Stomach (tissue), 19 donors: ENCODE measurements at places on chromosomes 3 and 15. TPM values are rescaled to one million over a fixed set of nuclear protein-coding genes. Genes with fewer than 3 reads are reported as not detected.

GRCh38 chr3:144028798-144029411, 57.3 kb downstream of the DIPK2A start:
- H3K27me3 ChIP-seq: no peaks in the 10 kb centered on the region
- no peak for DNase-seq
- H3K36me3 ChIP-seq: no peaks in the 10 kb centered on the region
- no peak overlapping the region for H3K27ac ChIP-seq
- no peak overlapping the region for H3K4me3 ChIP-seq

GRCh38 chr3:195697582-195698324, 23.0 kb upstream of the MUC20 start:
- peaks cover 6% of the 10 kb centered on the region for H3K36me3 ChIP-seq
- no peaks in the 10 kb centered on the region for H3K4me1 ChIP-seq
- no peak overlapping the region for H3K27ac ChIP-seq
- H3K27me3 ChIP-seq: no peaks in the 10 kb centered on the region
- no peak for DNase-seq

GRCh38 chr3:56833022-56833421, 31.3 kb upstream of the ARHGEF3 start:
- no peak overlapping the region for H3K27ac ChIP-seq
- no peak for DNase-seq
- no peaks in the 10 kb centered on the region for H3K36me3 ChIP-seq

GRCh38 chr3:177602601-177603147, 405.4 kb upstream of the TBL1XR1 start:
- H3K4me3 ChIP-seq: no peak overlapping the region
- no peaks in the 10 kb centered on the region for H3K36me3 ChIP-seq
- peaks cover 44% of the 10 kb centered on the region for H3K4me1 ChIP-seq
- DNase-seq: peak; percentile 50
- peak overlapping the region; percentile 72 for H3K27ac ChIP-seq
- no peaks in the 10 kb centered on the region for H3K27me3 ChIP-seq

GRCh38 chr15:40282147-40282868, 556 bp downstream of the ANKRD63 start:
- H3K4me1 ChIP-seq: peaks cover 38% of the 10 kb centered on the region
- DNase-seq: peak; percentile 56
- H3K27me3 ChIP-seq: peaks cover 76% of the 10 kb centered on the region
- no peaks in the 10 kb centered on the region for H3K36me3 ChIP-seq
- H3K4me3 ChIP-seq: peak overlapping the region; percentile 71
- no peak overlapping the region for H3K27ac ChIP-seq

DNA sequence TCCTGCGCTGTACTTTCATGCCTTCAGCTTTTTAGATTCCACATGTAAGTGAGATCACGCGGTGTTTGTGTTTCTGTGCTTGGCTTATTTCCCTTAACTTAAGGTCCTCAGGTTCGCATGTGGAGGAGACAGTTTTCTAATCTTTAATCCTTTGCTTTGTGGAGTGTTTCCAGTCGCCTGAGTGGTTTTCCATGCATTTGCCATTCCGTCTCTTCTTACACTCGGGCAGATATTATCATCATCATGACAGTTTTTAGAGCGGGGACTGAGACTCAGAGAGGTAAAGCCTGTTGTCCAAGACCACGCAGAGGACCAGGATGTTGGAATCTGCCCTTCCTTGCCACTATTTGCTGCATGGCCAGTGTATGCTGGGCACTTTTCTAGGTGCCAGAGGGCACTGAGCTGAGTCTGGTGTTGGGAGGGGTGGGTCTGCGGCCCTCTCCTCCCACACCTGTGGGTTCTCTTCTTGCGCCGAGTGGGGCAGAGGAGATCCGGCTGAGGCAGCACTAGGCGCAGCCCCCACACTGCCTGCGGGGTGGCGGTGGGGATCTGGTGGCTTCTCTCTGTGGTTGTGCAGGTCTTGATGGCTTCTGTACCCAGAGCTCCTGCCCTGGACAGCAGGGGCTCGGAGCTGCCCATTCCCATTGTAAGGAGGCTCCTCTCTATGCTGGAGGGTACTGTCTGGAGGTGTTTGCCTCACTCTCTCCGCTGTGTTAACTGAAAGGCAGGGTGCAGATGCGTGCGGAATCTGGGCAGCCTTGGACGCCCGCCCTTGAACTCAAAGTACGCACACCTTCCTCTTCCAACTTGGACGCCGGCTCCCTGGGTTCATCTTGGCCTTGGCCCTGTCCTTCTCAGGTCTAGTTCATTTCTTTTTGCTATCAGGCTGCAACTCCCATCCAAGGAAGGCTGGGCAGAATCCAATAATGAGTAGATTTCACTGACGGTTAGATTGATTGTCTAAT, 156.0 kb upstream of the RGMA start:
- H3K36me3 ChIP-seq: no peaks in the 10 kb centered on the region
- no peak overlapping the region for H3K27ac ChIP-seq
- no peak overlapping the region for H3K4me3 ChIP-seq
- H3K4me1 ChIP-seq: no peaks in the 10 kb centered on the region
- no peaks in the 10 kb centered on the region for H3K27me3 ChIP-seq

GRCh38 chr15:98646546-98647025, 1.8 kb upstream of the IGF1R start:
- H3K4me1 ChIP-seq: peaks cover 2% of the 10 kb centered on the region
- peak overlapping the region; percentile 89 for H3K4me3 ChIP-seq
- no peaks in the 10 kb centered on the region for H3K36me3 ChIP-seq
- DNase-seq: no peak

DNA sequence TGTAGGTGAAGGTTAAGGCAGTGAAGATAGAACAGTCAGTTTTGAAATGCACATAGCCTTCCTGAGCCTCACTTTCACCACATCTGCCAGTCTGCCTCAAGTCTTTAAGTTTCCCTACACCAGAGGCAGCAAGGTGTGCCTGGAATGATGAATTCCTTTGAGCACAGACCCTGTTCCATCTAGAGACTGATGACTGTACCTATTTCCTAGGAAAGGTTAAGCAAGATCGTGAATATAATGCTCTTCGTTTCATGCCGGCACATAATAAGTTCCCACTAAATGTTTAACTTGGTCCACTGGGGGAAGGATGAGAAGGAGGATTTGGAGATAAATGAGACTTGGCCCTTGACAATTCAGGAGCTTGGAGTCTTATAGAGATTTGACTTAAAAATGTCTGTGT, 141.9 kb downstream of the LPP start:
- H3K36me3 ChIP-seq: no peaks in the 10 kb centered on the region
- peak overlapping the region; percentile 88 for H3K27ac ChIP-seq
- H3K4me3 ChIP-seq: no peak overlapping the region

DNA sequence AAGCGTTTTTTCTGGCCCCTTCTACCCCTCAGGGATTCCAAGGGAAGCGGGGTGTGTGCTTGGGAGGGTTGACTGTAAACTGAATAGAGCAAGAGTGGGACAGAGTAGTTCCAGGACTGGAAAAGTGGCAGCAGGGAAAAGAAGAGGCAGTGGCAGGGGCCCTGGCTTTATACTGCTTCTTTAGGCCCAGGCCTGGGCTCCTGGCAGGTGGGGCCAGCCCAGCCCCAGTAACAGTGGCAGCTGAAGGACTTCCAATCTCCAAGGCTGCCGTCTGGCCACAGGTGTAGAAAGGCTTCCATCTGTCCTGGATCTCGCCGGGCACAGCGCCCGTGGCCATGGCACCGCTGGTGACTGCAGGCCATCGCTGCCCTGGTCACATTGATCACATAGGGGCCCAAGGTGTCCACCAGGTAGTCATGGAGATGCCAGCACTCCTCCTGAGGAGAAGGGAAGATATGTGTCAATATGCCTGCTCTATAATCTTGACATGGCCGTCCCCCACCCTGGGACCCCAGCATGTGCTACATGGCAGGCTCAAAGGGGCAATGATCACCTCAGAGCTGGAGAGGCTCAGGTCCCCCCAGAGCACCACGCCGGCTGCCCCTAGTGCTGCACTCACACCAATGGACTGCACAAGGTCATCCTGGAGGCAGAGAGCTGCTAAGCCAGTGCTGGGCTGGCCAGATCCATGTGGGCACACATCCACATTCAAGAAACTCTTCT, 1.0 kb upstream of the IFRD2 start:
- DNase-seq: no peak
- H3K36me3 ChIP-seq: peaks cover 29% of the 10 kb centered on the region
- peak overlapping the region; percentile 98 for H3K27ac ChIP-seq

DNA sequence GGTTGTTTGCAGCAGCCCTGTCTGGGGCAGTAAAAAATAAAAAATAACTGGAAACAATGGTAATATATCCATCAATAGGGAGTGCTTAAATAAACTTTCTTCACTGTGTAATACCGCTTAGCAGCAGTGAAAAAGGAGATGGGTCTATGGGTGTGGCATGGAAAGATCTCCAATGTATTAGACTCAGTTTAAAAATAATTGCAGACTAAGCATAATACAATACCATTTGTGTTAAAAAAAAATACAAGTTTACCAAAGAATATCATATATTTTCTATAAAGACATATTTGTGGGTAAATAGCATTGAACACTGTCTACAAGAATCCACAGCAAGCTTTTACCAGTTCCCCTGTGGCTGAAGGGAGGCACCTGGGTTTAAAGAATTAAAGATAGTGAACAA, 1.0 kb upstream of the ARHGEF3 start:
- no peak for DNase-seq
- no peak overlapping the region for H3K27ac ChIP-seq
- peaks cover 54% of the 10 kb centered on the region for H3K4me1 ChIP-seq
- peak overlapping the region; percentile 84 for H3K4me3 ChIP-seq
- H3K36me3 ChIP-seq: no peaks in the 10 kb centered on the region

DNA sequence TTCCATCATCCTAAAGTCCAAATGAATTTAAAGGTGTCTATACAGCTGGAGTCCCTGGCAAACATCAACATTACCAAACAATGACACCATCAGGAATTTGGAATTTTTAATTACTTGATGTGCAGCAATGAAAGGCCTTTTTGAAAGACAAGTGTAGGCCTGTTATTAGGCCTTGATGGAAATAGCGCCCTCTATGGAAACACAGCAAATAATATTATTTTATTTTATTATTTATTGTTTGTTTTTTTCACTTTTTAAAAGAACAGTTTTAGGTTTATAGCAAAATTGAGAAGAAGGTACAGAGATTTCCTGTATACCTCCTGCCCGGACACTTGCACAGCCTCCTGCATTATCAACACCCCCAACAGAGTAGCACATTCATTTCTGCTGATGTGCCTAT, 18.1 kb upstream of the OR5AC2 start:
- no peak overlapping the region for H3K27ac ChIP-seq
- no peak for DNase-seq
- H3K36me3 ChIP-seq: no peaks in the 10 kb centered on the region
- H3K4me1 ChIP-seq: no peaks in the 10 kb centered on the region
- H3K4me3 ChIP-seq: no peak overlapping the region

- H3K27ac ChIP-seq: peak overlapping the region; percentile 64
- H3K27me3 ChIP-seq: no peaks in the 10 kb centered on the region
- DNase-seq: peak; percentile 67
- H3K4me3 ChIP-seq: no peak overlapping the region
- peaks cover 14% of the 10 kb centered on the region for H3K36me3 ChIP-seq
- no peaks in the 10 kb centered on the region for H3K4me1 ChIP-seq
Observed at GRCh38 chr3:44355362-44356033, 16.9 kb downstream of the TCAIM start.

DNA sequence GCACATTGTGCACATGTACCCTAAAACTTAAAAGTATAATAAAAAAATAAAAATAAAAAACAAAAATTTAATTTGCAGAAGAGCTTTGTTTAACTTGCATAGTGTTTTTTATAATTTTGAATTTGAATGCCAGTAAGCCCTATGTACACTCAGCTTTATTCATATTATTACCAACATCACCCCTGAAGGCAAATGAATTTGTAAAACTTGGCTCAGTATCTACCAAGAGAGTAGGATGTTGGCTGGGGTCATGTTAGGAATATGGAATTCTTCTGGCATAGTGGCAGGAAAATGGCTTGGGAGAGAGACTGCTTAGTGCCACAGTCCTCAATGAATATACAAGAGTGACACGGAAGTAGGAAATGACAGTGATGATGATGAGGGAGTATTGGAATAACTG, 30.7 kb downstream of the TRPC1 start:
- no peaks in the 10 kb centered on the region for H3K4me1 ChIP-seq
- H3K27me3 ChIP-seq: no peaks in the 10 kb centered on the region
- no peaks in the 10 kb centered on the region for H3K36me3 ChIP-seq
- H3K4me3 ChIP-seq: no peak overlapping the region

The IRAK2 gene
- 1.5 TPM for total RNA-seq

The HYKK gene
- total RNA-seq: under 0.01 TPM

The NTRK3 gene
- 0.58 TPM for total RNA-seq
